ENCODE measurements at places on chromosomes 3 and 15.

GRCh38 chr3:42601896-42602581 is 1.6 kb downstream of the NKTR start:
- no peak for DNase-seq

GRCh38 chr15:99998661-99999101 is 265.4 kb upstream of the LYSMD4 start:
- DNase-seq, result no peak

DNA sequence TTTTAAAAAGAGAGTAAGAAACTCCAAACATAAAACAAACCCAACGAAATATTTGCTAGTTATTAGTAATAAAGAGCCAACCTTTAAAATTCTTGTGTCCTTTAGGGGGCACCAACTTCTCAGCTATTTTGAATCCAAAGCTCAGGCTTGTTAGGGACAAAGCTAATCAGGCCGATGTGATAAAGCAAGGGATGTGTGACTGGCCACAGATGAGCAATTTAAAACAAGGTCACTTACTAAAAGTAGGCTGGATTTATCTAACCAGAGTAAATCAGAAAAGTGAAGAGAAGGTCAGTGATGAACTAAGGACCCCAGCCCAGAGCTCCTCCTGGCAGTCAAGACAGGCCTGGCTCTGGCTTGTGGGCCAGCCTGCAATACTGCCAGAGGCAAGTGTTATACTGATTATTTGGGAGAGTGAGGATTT is 108.5 kb downstream of the CYP19A1 start:
- no peak for DNase-seq

DNA sequence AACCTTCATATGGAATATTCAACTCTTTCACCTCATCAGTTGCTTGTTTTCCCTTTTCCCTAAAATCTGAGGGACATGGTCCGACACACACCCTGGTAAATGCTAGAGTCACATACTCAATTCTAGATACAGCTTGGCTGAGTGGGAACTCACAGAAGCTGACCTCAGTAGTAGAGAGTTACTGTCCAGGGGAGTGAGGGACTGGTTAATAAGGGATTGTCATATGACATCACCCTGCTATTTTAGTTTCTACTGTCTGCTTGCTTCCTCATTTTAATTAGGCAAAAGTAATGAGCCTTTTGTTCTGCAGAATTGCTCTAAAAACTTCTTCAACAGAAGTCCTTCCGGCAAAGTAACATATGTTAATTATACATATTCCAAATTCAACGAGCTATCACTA is 244.5 kb downstream of the ZIC4 start:
- no peak for DNase-seq

GRCh38 chr3:139518926-139519842 is 20.4 kb downstream of the RBP1 start:
- DNase-seq, result no peak

GRCh38 chr15:68706256-68706655 is 114.4 kb downstream of the ANP32A start:
- no peak for DNase-seq

GRCh38 chr3:13022348-13023234 is 50.6 kb downstream of the IQSEC1 start:
- DNase-seq, result no peak

DNA sequence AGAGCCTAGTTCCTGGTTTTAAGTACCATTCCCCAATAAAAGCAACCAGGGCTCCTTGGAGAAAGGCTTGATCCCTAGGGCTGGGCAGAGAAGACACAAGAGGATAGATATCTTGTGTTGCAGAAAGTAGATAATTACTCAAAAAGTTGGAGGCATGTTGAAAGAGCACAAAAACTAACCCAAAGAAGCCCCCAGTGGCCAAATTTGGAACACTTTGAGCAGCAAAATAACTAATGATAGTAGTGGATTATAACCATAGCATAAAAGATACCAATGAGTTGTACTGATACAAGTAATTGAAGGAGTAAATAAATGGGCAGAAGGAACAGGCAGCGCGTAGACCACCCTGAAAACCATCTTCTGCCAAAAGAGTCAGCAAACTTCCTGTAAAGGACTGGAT is 12.0 kb downstream of the EXOSC7 start:
- DNase-seq, result no peak

DNA sequence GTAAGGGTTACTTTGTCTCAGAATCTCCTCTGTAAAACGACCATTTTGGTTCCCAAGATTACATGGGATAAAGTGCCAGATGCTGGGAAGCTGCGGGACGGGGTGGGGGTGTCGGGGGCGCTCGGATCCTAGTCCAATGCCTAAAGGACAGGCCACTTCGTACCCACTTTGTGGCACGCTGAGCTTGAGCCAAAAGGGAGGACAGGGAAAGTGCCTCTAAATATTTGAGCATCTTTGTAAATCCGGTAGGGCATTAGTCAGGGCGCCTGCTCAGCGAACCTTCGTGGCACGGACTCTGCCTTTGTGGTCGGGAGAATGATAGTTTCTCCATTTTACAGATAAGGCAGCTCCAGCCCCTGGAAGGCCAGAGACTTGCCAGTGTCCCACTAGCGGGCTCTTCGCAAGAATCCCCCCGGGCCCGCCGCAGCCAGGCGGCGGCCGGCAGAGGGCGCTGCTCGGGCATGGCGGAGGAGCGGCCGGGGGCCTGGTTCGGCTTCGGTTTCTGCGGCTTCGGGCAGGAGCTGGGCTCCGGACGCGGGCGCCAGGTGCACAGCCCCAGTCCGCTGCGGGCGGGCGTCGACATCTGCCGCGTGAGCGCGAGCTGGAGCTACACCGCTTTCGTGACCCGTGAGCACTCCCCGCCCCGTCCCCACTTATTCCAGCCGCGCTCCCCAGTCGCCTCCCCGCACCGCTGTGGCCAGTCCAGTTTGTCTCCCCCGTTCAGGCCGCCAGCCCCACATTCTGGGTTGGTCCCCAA is 1.8 kb downstream of the RCCD1 start:
- DNase-seq, result peak; percentile 38

DNA sequence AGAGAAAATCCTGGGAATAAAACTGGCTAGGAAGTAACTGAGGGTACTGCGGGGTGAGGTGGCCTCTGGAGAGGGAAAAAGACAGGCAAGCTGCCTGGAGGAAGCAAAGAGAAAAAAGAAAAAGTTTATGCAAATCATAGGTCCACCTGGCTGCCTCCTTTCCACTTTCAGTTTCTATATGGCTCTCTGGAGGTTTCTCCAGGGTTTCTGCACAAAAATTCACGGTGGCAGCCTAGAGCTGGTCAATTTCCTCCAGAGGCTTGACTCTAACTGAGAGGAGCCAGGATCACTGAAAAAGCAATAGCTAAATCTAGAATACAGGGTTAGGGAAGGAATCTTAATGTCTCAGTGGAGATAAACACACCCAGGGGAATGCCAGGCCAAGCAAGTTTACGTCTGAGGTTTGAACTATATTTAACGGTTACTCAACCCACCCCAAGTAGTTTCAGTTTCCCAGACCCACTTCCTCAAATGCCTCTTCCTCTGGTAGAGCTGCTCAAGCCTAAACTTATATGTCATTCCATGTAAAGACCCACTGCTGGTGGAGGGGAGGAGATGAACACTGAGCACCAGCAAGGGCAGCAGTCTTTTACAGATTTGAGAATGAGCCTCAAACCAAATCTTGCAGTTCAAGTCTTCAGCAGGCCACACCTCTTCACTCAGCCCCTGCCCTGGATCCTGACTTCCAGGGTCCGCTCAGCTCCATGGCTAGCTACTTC is 5.7 kb downstream of the LYSMD2 start:
- DNase-seq, result peak; percentile 10

DNA sequence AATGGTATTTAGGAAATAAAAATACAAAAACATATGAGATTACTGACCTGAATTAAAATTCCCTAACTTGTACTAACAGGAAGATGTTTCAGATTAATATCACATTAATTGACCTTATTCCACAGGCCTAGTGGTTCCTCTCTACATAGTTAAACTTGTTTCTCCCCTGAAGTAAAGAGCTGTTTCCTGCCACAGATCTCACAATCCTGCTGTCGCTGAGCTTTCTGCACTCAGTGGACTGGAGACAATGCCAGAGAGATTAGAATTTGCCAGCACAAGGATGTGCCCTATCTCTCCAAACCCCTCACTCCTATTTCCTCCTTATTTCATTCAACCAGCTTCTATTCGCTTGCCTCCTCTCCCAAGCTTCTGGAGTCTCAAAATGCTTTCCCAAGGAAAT is 130.6 kb downstream of the CTNNB1 start:
- no peak for DNase-seq

- no peak for DNase-seq
Measured at GRCh38 chr3:26827169-26827568, 204.6 kb downstream of the LRRC3B start.

DNA sequence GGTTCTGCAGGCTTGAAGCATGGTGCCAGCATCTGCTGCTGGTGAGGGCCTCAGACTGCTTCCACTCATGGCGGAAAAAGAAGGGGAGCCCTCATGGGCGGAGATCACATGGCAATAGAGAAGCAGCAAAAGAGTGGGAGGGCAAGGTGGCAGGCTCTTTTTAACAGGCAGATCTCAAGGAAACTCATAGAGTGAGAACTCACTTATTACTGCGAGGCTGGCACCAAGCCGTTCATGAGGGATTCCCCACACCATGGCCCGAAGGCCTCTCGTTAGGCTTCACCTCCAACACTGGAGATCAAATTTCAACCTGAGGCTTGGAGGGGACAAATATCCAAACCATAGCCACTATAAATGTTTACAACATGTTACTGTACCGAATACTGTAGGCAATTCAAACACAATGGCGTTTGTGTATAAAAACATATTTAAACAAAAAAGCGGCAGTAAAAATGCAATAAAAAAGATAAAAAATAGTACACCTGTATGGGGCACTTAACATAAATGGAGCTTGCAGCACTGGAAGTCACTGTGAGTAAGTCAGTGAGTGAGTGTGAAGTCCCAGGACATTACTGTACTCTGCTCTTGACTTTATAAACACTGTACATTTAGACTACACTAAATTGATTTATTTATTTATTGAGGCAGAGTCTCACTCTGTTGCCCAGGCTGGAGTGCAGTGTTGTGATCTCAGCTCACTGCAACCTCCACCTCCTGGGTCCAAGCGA is 18.8 kb upstream of the MOBP start:
- no peak for DNase-seq

DNA sequence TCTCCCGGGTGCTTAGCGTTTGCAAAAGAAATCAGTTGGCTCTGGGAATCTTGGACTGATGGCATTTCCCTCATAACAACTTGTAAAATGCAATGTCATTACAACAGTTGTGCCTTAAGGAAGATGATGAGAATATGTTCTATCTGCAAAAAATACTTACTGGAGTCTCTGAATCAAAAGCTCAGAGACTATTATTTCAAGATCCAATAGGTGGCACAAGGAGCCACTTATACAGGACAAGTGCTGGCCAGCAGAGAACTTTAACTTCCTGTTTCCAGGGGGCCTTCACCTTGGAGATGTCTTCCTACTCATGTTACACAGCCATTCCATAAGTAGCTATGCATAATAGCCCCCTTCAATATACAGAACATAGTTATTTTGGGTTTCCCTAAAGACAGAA is 8.9 kb upstream of the RPS27L start:
- DNase-seq, result no peak

DNA sequence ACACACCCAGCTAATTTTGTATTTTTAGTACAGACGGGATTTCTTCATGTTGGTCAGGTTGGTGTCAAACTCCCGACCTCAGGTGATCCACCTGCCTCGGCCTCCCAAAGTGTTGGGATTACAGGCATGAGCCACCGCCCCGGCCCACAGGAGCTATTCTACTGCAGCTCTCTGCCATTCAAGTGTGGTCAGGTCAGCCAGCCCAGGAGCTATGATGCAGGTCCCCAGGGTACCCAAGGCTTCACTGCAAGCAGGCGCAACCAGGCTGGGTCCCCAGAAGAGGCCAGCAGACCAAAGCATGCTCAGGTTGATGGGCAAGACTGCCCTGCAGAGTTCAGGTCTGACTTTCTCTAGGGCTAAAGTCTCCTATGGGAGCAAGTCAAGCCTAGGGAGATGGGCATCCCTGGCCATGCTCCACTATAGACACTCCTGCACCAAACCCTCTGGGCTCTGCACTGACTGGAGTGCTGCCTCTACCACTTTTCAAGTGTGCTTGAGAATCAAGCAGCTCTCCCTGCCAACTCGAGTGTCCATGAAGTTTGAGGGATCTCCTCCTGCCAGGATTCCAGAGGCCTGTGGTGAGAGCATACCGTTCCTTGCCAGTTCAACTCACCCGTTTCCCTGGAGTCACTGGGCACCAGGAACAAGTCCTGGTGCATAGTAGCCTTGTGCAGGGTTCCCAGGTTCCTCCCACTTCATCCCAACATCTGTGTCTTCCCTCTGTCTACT is 30.9 kb downstream of the MYO9A start:
- DNase-seq, result no peak

DNA sequence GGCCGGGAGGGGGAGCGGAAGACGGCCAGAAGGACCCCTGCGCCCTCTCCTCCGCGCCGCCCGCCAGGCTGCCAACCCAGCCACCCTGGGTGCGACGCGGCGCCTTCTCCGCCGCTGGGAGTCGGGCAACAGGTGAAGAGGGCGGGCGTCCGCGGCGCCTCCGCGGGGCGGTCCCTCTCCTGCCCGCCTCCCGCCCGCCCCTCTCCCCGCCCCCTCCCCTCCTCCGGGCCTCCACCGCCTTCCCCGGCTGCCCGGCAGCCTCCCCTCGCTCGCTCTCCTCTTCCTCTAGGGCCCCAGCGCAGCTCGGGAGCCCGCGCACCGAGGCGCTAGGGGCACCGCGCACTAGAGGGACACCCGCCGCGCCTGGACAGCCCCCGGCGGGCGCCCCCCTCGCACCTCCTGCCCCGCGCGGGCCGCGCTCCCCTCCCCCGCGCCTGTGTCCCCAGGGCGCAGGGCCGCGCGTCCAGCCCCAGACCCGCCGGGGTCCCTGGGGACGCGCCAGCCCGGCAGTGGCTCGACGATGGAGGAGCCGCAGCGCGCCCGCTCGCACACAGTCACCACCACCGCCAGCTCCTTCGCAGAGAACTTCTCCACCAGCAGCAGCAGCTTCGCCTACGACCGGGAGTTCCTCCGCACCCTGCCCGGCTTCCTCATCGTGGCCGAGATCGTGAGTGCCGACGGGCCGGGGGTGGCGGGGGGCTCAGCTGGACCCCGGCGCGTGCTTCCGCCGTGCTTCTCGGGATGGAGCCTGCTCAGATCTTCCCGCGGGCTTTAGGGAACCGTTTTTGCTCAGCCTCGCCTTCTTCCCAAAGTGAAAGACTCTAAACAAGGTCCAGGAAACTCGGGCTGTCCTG is at the start of gene CMTM8:
CMTM8 (plus strand) TSS at position 228 of the 854 bp plus-strand sequence; CDS start at position 521, 293 bp downstream.
- peak; percentile 62 for DNase-seq

DNA sequence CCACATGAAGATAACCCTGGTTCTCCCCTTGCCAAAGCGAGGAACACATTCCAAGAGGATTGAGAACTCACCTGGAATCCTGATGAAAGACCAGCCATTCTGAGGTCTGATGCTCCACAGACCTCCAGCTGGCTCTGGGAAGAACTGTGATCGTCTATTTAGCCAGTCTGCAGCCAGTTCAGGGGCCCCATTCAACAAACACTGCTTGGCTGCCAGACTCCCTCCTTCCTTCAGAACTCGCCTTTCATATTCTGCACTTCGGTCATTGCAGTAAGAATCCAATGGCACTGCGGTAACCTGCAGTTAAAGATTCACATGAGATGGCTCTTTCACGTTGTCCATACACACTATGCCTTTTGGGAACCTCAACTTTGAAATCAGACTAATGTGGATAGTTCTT is 67.6 kb downstream of the CHAC1 start:
- DNase-seq, result no peak

Measured in activated CD4-positive, alpha-beta T cell treated with anti-CD3 and anti-CD28 coated beads for 1 hour (primary cell).